ENCODE measurements at places on chromosomes 3 and 15.

GRCh38 chr3:119085070-119085439 is 50.4 kb upstream of the IGSF11 start:
- DNase-seq = no peak

DNA sequence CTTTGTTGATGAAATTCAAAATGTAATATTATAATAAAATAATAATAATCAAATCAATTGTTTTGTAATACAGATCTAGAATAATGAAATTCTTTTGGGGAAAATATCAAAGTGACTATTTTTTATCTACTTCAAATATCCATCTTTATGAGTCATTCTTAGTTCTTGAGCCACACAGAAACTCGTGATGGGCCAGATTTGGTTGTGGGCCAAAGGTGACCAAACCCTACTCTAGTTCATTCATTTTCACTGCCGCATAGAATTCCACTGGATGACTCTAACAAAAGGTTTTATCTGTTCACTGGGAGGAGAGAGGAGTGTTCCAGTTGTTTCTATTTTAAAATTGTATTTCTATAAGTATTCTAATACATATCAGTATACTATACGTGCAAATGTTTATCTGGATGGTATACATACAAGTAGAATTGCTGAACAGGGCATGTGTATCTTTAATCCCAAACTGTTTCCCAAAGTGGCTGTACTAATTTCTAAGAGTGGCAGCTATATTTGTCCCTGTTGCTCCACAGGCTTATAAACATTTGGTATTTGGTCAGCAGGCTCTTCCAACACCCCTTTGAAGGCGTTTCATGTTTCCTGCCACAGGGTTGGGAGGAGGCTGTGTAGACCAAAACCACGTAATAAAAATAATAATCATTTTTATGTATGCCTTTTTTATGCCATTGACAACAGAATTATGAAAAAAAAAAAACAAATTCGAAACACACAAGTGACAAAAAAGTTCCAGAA is 7.3 kb upstream of the RTP3 start:
- DNase-seq = no peak

GRCh38 chr3:69197922-69198530 is 75.6 kb upstream of the LMOD3 start:
- DNase-seq = no peak

DNA sequence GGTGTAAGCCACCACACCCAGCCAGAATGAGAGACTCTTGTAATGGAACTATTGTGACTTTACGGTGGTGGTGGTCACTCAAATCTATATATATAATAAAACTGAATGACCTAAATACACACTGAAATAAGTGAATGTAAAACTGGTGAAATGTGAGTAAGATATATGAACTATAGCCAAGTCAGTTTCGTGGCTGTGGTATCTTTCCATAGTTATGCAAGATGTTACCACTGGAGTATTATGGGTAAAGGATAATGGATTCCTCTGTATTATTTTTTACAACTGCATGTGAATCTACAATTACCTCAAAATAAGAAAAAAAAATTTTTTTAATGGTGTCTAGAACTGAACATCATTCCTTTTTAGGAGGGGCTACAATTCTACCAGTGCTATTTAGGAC is 21.9 kb downstream of the PIK3CB start:
- DNase-seq = no peak

GRCh38 chr3:15384510-15385237 is 42.7 kb downstream of the METTL6 start:
- DNase-seq = no peak

GRCh38 chr3:36957862-36958686 is 13.2 kb upstream of the TRANK1 start:
- peak; percentile 93 for DNase-seq

- DNase-seq = no peak
Measured at GRCh38 chr3:37863949-37864822, 2.5 kb downstream of the CTDSPL start.

GRCh38 chr3:98003306-98003969 is 31.2 kb upstream of the RIOX2 start:
- DNase-seq = no peak

DNA sequence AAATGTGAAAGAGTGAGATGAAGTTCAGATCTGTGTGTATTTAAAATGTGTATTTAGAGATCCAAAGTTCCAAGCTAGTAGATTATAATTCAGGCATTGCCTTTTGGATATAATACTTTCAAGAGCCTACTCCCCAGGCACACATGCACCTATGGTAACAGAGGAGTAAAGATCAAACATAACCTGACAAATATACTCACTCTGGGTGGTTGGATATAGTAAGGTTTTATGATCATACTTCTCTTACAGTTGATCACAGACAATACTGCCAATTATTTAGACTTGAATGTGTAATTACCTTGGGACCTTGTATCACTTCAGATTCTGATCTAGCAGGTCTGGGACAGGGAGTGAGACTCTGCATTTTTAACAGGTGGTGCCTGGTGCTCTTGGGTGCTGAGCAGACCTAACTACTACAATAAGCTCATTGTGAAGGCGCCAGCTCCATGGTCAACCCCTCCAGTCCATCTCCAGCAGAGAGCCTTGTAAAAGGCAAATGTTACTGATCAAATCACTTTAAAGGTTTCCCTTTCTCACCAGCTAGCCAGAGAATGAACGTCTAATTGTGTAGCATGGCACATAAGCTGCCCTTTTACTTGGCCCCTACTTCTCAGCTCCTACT is 55.5 kb downstream of the NBEAL2 start:
- no peak for DNase-seq

DNA sequence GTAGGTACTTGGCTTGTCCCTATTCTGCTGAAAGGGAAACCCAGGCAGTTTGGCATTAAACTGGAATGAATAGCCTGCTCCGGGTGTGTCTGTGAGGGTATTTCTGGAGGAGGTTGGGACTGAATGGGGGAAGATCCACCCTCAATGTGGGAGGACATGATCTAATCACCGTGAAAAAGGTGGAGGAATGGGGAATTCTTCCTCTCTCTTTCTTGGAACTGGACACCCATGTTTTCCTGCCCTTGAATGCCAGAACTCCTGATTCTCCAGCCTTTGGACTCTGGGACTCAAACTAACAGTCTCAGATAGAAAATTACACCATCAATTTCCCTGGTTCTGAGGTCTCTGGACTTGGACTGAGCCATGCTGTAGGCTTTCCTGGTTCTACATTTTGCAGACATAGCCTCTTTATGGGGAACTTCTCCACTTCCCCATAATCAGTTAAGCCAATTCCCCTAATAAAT is 391.7 kb downstream of the EDEM1 start:
- no peak for DNase-seq

GRCh38 chr3:98892263-98892662 is 9.2 kb downstream of the DCBLD2 start:
- DNase-seq = no peak
